ENCODE measurements at places on chromosomes 4 and X.

- DNase-seq = no peak
Observed at GRCh38 chr4:114921790-114922591, 191.4 kb downstream of the NDST4 start.

DNA sequence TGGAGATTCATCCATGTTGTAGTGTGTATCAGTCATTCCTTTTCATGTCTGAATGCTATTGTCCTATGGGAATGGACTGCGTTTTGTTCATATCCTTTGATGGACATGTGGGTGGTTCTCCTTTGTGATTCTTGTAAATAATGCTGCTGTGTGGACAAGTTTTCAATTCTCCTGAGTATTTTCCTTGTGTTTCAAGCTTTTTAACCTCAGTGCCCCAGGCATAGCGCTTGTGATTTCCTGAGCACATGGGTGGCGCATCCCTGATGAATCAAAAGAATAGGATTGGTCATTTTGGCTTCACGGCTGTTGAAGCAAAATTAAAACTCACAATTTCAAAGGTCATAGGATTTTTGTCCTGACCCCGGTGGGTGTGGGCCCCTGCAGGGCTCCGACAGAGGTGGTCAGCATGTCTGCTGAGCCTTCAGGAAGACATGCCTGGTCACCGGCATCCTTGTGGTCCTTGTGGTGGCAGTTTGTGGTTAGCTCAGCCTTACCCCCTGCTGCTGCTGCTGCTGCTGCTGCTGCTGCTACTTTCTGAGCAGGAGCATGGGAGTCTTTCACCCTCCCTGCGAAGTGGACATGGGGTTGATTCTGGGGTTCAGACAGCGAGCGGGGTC is 30.0 kb downstream of the SHROOM2 start:
- DNase-seq = no peak

GRCh38 chr4:96241819-96242218 is 401.9 kb downstream of the PDHA2 start:
- no peak for DNase-seq

DNA sequence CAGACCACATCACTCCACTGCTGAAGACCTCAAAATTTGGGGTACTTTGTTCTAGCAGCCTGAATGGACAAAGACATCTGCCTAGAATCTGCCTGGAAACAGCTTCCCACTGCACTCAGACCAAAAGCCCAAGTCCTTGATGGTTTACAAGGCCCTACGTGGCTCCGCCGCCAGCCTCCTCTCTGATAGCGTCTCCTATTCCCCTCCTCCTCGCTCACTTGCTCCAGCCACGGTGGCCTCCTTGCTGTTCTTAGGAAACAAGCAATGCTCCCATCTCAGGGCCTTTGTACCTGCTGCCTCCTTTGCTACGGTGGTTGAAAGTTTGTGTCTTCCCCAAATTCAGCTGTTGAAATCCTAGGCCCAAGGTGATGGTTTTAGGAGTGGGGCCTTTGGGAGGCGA is 34.7 kb upstream of the SORCS2 start:
- no peak for DNase-seq

- DNase-seq = no peak
Observed at GRCh38 chr4:30828264-30828926, 108.2 kb downstream of the PCDH7 start.

GRCh38 chrX:152897222-152898131 is at the start of gene ZNF185:
ZNF185 (plus strand) TSS chrX:152898067; CDS start chrX:152914490, 16,423 bp downstream.
- DNase-seq = no peak

GRCh38 chr4:103105558-103106356 is 6.1 kb upstream of the BDH2 start:
- DNase-seq = no peak

- DNase-seq = no peak
Observed at GRCh38 chrX:53300157-53300556, 18.8 kb upstream of the IQSEC2 start.

GRCh38 chr4:110172972-110173371 is 25.4 kb downstream of the ELOVL6 start:
- no peak for DNase-seq

GRCh38 chr4:127997534-127998388 is 32.6 kb downstream of the ABHD18 start:
- no peak for DNase-seq

DNA sequence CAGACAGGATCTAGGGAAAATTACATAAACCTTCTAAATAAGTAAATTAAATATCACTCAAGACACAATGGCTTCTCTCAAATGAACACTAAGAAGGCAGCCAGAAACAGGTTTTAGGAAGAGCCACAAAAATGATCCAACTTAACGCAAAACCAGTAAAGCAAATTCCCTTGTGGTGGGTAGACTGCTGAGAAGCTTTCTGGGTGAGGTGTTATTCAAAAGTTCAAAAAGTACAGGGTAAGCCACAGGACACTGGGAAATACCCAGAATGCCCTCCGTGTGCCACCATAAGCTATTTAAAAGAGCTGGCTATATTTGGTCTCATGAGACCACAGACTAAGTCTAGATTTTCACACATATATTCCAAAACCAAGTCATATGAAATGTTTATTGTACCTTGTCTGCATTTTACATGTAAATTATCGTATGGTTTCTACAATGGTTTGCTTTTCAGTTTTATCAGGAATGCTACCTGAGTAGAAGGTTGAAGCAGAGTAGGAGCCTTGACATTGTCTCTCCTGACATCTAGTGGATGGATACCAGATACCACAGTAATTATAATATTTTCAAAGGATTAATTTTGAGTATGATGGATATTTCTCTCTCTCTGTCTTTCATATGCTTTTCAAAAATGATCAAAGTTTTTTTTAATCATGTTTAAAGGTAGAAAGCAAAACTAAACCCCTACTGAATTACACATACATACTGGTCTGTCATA is 109.3 kb upstream of the KLHL13 start:
- DNase-seq = no peak

GRCh38 chrX:791479-792034 is 161.0 kb downstream of the SHOX start:
- DNase-seq = no peak

- no peak for DNase-seq
Observed at GRCh38 chr4:177008836-177009501, 216.2 kb upstream of the VEGFC start.

- no peak for DNase-seq
Observed at GRCh38 chrX:84047339-84047738, 140.7 kb downstream of the RPS6KA6 start.

GRCh38 chr4:17367201-17367600 is 144.7 kb downstream of the QDPR start:
- no peak for DNase-seq

DNA sequence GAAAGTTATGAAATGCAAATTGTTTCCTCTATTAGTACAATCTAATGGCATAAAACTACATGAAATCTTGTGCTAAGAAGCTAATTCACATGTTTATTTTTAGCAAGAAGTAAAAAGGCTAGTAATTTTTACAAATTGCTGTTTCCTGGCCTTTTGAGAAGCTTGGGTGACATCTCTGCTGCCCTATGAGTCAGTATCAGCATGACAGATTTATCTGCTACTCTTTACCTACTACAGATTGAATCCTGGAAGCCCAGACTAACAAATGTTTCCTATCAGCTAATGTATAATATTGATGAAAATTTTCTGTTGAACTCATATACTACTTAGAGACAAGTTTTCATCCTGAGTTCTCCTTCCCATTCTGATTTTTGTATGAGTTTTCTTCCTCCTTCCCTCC is 232.4 kb downstream of the DCTD start:
- no peak for DNase-seq

GRCh38 chr4:8700531-8700930 is 108.0 kb downstream of the CPZ start:
- no peak for DNase-seq

DNA sequence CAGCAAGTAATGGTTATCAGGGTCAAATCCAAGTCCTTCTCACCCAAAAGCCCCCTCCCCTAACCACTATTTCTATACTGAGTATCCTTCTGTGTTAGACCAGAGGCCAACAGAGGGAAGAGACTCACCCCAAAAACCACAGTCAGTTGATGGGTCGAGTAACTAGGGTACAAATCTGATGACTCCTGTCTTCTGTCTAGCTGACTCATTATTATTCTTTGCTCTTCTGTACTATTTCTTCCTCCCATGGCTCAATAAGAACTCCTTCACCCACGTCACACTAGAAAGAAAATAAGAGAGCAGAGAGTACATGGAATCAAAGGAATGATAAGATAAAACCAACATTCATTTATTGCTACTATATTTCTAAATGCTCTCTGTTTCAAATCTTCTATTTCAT is 2.0 kb downstream of the RAB40A start:
- no peak for DNase-seq

DNA sequence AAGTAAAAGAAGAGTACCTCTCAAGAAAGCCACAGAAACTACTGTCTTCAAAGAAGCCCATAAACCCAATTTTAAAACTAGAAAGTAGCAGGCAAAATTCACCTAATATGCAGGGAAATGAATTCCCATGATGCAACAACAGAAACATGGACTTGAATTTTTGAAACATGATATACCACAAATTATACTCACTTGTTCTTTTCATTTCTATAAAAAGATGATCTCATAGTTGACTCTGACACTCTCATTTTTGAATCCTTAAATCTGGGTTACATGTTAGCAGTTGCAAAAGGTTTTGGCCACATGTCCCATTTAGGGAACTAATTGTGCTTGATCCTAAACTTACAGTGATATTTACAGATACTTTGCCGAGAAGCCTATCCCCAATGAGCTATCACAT is 1130.8 kb downstream of the FAT4 start:
- DNase-seq = no peak
